Activated naive CD4-positive, alpha-beta T cell treated with anti-CD3 and anti-CD28 coated beads, Interleukin-2, amount 50 U/mL, for 72 hours (primary cell): ENCODE measurements at places on chromosomes 6 and 20.

DNA sequence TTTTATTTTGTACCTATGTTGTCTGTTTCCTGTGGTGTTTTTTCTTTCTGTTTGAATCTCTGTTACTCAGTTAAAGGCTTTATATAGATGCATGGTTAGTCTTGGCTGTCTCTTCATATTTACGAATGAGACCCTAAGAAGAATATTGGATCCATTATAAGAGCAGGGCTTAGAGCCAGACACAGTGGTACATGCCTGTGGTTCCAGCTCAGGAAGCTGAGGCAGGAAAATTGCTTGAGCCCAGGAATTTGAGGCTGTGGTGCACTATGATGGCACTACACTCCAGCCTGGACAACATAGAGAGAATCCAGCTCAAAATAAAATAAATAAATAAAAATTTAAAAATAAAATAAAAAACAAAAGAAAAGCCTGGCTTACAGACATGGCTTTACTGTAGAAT, 211.1 kb downstream of the SOD2 start:
- DNase-seq: no peak

DNA sequence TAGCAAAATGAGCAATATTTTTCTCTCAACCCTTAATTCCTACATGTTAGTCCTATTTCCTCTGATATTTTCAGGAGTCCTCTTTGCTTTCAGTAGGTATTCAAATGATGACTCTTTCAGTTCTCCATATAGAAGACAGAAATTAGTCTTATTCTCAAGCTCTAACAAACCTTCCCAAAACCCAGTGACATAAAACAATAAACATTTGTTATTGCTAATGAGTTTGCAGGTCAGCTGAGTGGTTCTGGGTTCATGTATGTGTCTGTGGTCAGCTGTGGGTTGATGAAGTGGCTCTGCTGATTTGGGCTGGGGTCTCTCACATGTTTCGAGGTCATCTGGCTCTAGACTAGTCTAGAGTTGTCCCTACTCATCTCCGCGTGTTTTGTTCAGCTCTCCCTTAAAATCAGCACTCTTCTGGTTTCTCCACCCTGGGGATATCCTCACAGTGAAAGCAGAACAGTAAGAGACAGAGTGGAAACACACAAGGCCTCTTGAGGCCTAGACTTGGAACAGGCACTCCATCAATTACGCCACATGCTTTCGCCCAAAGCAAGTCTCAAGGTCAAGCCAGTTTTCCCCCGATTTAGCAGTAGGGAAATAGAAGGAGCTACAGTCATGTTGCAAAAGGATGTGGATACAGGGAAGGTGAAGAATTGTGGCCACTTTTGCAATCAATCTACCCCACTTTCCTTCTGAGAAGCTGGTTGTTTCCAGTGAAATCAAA, 273.0 kb downstream of the PLCB1 start:
- no peak for DNase-seq

DNA sequence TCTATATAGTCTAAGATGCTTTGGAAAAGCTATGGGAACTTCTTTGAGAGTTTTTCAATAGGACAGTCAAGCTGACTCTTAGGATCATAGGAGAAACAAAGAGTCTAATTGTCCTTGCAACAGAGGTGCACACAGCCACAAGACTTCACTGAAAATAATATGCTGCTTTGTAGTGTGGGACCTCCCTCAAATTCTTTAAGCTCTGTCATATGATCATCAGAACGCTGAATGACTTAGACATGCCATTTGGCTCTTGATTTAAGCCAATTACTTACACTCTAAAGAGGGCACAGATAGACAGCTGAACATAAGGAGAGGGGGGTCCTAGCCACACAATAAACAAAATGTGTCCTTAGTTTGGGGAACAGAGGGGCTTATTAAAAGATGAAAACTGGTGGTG, 818.7 kb upstream of the GJE1 start:
- no peak for DNase-seq

- DNase-seq: no peak
Observed at GRCh38 chr6:165850434-165851019, 187.5 kb upstream of the PDE10A start.
